ENCODE measurements at places on chromosomes 6 and 20.

- DNase-seq: no peak
Observed at GRCh38 chr20:50679753-50680104, 11.6 kb downstream of the RIPOR3 start.

DNA sequence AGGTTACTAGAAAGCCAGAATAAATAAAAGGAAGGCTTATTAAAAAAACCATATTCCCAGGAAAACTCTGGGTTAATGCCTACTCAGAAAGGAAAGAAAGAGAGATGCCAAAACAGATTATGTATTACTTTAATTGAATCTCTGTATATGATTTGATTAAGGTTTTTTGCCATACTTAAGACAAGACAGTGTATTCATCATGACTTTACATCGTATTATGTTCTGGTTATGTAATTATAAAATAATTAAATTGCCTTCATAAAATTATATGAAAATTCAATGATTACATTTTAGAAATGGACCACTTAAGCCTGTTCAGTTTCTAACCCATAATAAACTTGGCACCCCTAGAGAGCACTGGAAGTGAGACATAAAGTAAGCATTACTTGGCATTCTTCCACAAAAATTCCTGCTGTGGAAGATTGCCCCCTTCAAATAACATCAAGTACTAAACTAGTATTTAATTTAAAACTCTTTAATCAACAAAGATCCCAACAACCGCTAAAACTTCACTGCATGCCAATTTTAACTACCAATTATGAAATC is 20.8 kb upstream of the IBTK start:
- DNase-seq: no peak

GRCh38 chr6:170088582-170088955 is 202.3 kb downstream of the DLL1 start:
- DNase-seq: no peak

- no peak for DNase-seq
Observed at GRCh38 chr6:30363459-30363858, 18.5 kb downstream of the RPP21 start.

GRCh38 chr20:6450841-6451240 is 316.6 kb upstream of the BMP2 start:
- DNase-seq: no peak

- DNase-seq: no peak
Observed at GRCh38 chr6:129194306-129194941, 311.5 kb downstream of the LAMA2 start.

DNA sequence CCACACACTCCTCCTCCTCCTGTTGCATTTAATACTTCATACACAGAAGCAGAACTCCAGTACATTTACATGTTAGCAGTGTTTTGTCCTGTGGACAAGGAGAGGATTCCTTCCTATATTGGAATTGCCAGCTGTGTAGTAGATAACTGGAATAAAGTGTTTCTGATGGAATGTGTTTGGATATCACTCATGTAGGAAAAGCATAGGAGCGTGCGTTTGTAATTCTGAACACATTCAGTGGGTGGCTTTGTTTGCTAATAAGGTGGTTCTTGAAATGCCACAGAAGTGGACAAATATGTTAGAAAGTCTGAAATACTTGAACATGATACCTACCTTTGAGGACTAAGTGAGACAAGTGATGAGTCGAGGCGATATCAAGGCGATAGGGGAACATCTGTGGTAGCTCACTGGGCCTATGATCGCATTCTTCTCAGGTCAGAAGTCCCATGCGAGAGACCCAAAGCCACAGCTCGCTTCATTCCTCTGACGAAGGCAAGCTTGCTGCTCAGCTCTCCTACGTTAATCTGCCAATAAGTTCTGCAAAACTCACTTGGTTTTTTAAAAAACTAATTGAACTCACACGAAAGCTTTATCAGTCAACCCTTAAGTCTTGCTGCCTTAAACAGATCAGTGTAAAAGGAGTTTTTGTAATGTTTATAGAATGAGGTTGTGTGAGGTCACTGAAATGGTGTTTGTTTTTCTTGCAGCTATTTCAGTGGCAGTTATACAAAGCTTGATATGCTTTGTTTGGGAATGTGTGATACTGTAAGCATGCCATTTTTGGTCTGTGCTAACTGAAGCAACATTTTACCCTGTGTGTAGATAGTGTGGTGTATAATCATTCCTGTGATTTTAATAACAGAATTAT is 159.9 kb downstream of the SOX4 start:
- DNase-seq: no peak

- DNase-seq: no peak
Observed at GRCh38 chr6:103874575-103874974, 985.1 kb downstream of the HACE1 start.

DNA sequence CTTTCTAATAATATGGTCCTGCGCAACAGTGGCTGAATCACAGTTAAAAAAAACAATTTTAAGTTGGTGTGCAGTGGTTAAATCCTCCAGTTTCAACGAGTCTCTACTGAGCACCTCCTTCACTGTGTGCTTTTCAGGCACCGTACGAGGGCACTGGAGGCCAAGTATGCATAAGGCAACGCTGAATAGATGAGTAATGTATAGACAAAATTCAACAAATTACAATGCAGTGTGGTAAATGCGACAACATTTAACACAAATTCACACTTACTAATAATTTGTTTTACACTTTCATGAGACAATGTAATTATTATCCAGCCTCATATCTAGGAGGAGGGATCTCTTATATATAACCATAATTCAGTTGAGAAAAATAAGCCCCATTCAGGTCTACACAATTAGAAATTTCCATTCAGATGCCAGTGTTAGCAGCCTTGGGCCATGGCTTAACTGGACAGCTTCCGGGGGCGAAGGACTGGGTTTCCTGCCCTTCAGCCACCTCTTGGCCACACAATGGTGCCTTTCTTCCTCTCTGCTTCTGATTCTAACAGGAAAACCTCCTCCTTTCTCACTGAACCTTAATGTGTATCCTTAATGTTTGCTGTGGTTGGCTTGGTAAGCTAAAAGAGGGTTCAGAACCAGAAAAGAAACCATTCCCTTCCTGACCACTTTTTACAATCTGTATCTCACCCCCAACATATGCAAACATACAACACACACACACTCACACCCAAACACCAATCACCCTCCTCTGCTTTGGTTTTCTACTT is 51.9 kb downstream of the B4GALT5 start:
- DNase-seq: no peak

DNA sequence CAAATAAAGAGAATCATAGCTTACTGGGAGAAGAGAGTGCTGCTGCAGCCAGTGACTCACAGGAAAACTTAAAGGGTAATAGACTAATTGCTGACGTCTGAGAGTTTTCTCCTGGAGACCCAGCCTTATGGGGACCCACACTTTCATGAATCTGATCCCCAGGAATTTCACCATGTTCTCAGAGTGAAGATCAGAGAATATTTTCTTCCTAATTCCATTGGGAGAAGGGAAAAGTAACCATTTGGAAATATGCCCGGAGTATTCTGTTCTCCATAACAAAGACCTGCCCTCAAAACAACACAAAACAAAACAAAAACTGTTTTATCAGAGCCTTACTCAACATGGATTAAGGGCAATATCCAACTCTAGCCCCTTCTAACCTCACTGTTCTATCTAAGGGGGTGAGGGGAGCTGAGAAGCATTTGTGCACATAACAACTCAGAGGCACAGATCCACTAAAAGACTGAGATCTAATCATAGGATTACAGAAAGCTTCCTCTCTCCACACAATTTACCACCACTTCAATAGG is 168.2 kb upstream of the SSTR4 start:
- DNase-seq: no peak

GRCh38 chr6:33206864-33207551 is 1.3 kb upstream of the RING1 start:
- DNase-seq: no peak

DNA sequence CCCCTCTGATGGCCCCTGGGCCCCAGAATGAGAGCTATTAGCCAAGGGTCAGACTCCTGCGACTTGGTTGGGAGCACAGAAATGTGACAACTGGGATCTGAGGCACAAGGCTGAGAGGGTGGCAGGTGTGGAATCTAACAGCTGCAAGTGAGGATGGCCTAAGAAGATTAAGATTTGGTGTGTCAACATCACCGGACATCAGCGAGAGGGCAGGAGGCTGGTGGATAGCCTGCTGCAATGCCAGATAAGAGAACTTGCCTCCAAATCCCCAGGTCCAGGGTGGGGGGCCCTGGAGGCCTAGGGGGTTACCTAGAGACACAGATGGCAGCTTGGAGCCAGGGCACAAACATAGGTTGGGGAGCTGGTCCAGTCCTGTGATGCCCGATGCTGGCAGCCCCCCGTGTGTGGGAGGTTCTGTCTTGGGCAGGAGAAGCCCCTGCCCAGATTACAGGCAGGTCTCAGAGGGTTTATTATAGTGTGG is 155.8 kb downstream of the GRM4 start:
- DNase-seq: no peak

DNA sequence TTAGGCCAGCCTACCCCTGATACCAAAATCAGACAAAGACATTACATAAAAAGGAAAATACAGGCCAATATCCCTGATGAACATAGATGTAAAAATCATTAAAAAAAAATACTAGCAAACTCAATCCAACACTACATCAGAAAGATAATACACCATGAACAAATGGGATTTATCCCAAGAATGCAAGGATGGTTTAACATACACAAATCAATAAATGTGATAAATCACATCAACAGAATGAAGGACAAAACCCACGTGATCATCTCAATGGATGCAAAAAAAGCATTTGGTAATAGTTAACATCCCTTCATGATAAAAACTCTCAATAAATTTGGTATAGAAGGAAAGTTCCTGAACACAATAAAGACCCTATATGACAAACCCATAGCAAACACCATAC is 63.8 kb downstream of the SLC22A2 start:
- DNase-seq: no peak

- no peak for DNase-seq
Observed at GRCh38 chr6:12277386-12277785, 12.8 kb upstream of the EDN1 start.

GRCh38 chr20:61352346-61353260 is 100.5 kb downstream of the CDH4 start:
- no peak for DNase-seq

DNA sequence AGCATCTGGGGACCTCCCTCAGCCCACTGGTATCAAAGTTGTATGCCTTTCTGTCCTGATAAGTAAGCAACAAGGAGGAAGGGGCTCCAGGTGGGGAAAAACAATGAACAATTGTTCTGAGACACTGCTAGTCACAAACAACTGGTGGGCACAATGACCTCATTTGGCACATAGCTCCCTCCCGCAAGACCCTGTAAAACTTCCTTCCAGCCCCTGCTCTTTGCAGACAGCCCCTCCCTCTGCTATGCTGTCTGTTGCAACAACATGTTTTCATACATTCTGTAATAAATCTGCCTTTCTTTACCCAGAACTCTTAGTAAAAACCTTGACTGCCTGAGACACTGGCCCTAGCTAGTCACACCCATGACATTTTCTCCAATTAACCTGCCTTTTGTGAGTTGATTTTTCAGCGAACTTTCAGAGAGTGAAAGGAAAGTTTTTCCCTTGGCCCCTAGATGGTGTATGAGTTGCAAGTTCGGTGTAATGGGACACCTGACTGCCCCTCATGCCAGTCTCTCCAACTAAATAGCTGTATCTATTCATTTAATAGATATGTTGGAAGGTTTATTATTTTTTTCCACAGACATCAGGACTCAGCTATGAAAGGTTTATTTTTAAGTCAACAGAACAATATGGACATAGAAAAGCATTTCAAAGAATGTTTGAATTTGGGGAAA is 142.3 kb upstream of the SLC22A16 start:
- DNase-seq: no peak

GRCh38 chr6:145727817-145728388 is 7.4 kb downstream of the EPM2A start:
- DNase-seq: no peak

DNA sequence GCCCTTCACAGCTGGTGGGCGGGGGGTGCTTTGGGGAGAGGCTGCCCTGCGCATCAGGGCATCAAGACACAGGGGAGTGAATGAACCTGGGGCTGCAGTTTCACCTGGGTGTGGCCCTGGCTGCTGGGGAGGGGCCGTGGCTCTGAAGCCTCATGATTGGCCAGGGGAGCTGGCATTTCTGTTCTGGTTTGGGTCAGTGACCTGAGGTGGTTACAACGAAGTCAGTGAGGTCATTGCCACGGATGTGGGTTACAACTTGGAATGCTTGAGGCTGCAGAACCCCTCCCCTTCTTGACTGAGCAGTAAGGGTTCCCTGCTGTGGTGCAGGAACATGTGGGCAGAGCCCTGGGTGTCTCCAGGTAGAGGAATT is 3.0 kb downstream of the TCEA2 start:
- peak; percentile 73 for DNase-seq

DNA sequence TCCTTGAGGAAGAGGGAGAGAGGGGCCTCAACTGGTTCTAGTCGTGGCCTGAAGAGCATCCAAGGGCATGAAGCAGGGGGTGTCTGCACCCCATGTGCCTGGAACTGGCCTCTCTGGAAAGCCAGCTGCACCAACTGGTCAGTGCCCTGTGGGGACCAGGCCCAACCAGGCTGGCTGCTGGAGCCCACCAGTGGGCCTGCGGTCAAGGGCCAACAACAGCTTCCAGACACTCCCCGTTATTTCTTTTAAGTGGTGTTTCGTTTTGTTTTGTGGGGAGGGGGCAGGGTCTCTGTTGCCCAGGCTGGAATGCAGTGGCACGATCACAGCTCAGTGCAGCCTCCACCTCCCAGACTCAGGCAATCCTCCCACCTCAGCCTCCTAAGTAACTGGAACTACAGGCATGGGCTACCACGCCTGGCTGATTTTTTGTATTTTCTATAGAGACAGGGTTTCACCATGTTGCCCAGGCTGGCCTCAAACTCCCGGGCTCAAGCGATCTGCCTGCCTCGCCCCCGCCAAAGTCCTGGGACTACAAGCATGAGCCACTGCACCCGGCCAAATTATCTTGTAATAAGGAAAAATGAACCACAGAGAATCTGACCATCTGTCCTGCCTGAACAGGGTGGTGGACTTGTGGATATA is 11.9 kb upstream of the C20orf144 start:
- no peak for DNase-seq

DNA sequence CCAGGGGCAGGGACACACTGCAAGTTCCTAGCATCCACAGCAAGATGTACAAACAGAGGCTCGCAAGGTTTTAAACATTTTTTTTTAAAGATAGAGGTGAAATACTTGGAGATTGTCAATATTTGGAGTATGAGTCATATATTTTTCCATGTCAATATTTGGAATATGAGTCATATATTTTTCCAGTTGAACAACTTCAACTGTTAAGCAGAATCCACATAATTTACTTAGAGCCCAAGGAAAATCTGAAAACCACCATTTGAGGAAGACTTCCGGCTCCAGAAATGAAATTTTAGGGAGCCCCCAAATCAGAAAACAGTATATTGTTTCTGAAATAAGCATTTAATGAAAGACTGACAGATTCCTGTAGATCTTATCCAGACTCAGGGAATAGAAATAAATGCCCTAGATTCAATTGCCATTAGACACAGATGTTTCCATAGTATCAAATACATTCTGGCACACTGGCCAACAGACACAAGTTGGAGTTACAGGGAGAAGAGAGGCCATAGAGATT is 51.6 kb upstream of the FAM184A start:
- DNase-seq: no peak

GRCh38 chr6:48037946-48038345 is 73.1 kb downstream of the PTCHD4 start:
- DNase-seq: no peak

GRCh38 chr6:6537488-6538260 is 50.8 kb upstream of the LY86 start:
- DNase-seq: no peak

GRCh38 chr6:170555305-170555704 is 1.1 kb downstream of the TBP start:
- no peak for DNase-seq

Data from AML-193 (cell line).